ENCODE measurements at places on chromosomes 11 and 22. TPM values are rescaled to one million over a fixed set of nuclear protein-coding genes. Genes with fewer than 3 reads are reported as not detected.

The XRRA1 gene
- 13.2 TPM for total RNA-seq

The RHOG gene
- 44.8 TPM for total RNA-seq

The CADM1 gene
- 30.0 TPM for total RNA-seq

The SMDT1 gene
- total RNA-seq: 54.1 TPM

GRCh38 chr11:1209371-1210057 lies 13.4 kb upstream of the MUC5B start:
- peak; percentile 78 for DNase-seq

DNA sequence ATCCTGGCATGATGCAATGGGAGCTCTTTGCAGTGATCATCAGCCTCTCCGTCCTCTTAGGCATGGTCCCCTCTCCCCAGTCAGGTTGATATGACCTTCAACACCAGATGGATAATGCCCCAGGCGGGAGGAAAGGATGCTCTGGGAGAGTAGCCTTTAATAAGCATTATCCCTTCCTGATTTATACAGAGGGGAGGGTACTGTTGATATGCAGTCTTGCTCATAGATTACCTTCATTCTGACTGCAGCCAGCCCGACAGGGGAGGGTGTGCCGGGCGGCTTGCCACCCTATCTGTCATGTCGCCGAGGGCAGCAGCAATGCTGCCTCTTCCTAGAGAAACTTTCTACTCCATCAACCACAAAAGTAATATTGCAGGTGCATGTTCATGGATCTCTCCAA lies 497.4 kb downstream of the OPCML start:
- no peak for DNase-seq

GRCh38 chr11:47980088-47980906 lies at the start of gene PTPRJ:
Gene PTPRJ (plus strand): TSS chr11:47980559. CDS start chr11:47980913, 354 bp downstream.
- peak; percentile 93 for DNase-seq

DNA sequence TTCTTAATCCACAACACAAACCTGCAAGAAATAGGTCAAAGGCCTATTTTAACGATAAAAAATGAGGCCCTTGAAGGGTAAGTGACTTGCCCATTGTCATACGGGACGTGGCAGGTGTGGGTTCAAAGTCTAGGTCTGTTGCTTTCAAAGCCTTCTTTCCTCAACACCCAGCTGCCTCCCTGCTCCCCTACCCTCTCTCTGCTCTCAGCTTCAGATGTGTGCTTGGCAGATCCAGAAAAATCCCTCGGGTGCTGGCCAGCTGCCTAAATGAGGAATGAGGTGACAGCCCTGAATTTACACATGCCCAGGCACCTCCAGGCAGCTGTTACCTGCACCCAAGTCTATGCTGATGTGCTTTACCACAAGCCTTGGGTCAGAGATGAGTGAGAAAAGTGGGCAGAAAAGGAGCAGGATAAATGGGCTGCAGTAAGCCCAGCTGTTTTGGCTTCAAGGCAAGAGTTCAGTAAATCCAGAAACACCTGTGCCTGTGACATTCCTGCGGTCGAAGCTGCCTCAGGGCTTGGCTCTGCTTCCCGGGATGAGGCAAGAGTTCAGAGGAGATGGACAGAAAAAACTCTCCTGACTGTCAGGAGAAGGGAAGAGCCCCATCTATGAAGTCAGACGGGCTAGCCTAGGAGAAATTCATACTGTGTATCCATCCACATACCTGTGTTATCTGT lies 49.9 kb upstream of the LDLRAD3 start:
- no peak for DNase-seq

DNA sequence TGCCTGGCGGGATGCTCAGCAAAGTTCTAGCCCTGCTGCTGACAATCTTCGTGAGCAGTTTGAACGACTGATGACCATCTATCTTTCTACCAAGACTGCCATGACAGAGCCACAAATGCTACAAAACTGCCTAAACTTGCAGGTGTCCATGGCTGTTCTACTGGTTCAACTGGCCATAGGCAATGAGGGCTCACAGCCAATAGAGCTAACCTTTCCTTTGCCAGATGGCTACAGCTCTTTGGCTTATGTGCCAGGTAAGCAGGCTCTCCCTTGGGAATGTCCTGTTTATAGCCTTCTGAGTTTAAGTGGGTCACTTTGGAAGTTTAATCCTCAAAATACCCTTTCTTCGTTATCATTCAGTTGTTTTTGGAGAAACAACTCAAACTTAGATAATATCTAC lies 20.1 kb downstream of the UBE4A start:
- DNase-seq: no peak

GRCh38 chr11:118530683-118531596 lies at the start of gene TMEM25:
Gene TMEM25 (plus strand): TSS chr11:118531192. CDS start chr11:118531802, 610 bp downstream.
- DNase-seq: no peak

DNA sequence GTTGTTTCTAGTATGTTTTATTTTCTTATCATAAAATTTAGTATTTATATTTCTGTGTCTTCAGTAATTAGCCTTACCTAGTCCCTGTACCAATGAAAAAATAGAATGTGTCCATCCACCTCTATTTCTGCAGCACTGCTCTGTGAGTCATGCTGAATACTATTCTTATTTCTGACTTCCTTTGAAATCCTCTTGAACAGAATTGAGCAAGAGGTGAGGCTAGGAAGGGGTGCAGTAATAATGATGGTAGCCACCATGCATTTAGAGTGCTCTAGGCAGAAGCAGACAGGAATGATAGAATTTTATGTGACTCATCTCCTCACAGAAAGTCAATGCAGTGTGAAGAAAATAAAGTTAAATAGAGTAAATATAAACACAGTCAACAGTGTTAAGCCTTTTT lies 60.0 kb downstream of the OR10A6 start:
- DNase-seq: no peak

DNA sequence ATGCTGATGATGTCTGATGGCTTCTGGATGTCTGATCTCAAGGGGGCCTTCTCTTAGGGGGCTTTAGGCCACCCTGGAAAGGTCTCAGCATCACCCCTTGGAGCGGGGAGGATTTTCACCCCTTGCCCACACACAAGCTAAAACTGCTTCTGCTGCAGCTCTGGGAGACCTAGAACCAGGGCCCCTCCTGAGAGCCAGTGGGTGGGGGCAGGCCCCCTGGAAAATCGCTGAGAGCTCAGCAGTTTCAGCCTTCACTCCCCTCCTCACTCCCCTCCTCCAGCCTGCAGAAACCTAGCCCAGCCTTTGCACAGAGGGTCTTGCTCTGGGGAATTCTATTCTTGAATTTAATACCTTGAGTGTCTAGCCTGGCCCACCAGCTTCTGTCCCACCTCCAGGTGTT lies 17.2 kb downstream of the CD6 start:
- peak; percentile 22 for DNase-seq
